ENCODE measurements at places on chromosomes 2 and 18. TPM values are rescaled to one million over a fixed set of nuclear protein-coding genes. Genes with fewer than 3 reads are reported as not detected.

The DYNAP gene
- not detected for total RNA-seq

The MC2R gene
- not detected for total RNA-seq

The HOXD12 gene
- 0.76 TPM for total RNA-seq

The LYG2 gene
- not detected for total RNA-seq

The MOGAT1 gene
- not detected for total RNA-seq

The ERFE gene
- total RNA-seq: not detected

The DSG4 gene
- total RNA-seq: not detected

The LHCGR gene
- total RNA-seq: not detected

The DNAH6 gene
- total RNA-seq: 3.1 TPM

The CDKL4 gene
- 3.2 TPM for total RNA-seq

The PAIP2B gene
- 3.6 TPM for total RNA-seq

The STEAP3 gene
- total RNA-seq: 5.9 TPM

The UGT1A8 gene
- total RNA-seq: not detected

The CGREF1 gene
- 22.9 TPM for total RNA-seq

The ASXL3 gene
- 3.5 TPM for total RNA-seq

The RGPD8 gene
- 5.3 TPM for total RNA-seq

The MBP gene
- 12.1 TPM for total RNA-seq

The UGT1A4 gene
- not detected for total RNA-seq

The IL36RN gene
- total RNA-seq: not detected

The HOXD4 gene
- 16.5 TPM for total RNA-seq

The G6PC2 gene
- not detected for total RNA-seq

The CNDP2 gene
- total RNA-seq: 99.5 TPM

The GPR75 gene
- 2.1 TPM for total RNA-seq

The BCL11A gene
- total RNA-seq: 2.8 TPM

The ZFP36L2 gene
- total RNA-seq: 40.0 TPM

The FOXI3 gene
- total RNA-seq: not detected

The GRB14 gene
- total RNA-seq: not detected

The CHRND gene
- total RNA-seq: not detected

The FAP gene
- total RNA-seq: 167 TPM

The TAF4B gene
- 6.7 TPM for total RNA-seq

The ITPRID2 gene
- 159 TPM for total RNA-seq

The TEX44 gene
- not detected for total RNA-seq

The NOL4 gene
- not detected for total RNA-seq

The CXCR4 gene
- total RNA-seq: 2.6 TPM

The SPATA3 gene
- not detected for total RNA-seq

The ABCG5 gene
- not detected for total RNA-seq

The HJURP gene
- total RNA-seq: 13.0 TPM

The ANKRD30BL gene
- total RNA-seq: not detected

The CDH19 gene
- total RNA-seq: 4.1 TPM

The VPS4B gene
- 60.2 TPM for total RNA-seq

The PLB1 gene
- 6.6 TPM for total RNA-seq

The CLIP4 gene
- total RNA-seq: 38.2 TPM

The SLC38A11 gene
- total RNA-seq: 2.2 TPM

The DYSF gene
- total RNA-seq: 10.2 TPM

The CFAP53 gene
- total RNA-seq: not detected

The UGT1A3 gene
- not detected for total RNA-seq

The TUBA4A gene
- 32.3 TPM for total RNA-seq

The DTNA gene
- 52.4 TPM for total RNA-seq

All from uterus (tissue), 4 donors.